ENCODE measurements at places on chromosomes 11 and 22.

- DNase-seq = no peak
Observed at GRCh38 chr11:117730208-117730800, 66.7 kb downstream of the DSCAML1 start.

DNA sequence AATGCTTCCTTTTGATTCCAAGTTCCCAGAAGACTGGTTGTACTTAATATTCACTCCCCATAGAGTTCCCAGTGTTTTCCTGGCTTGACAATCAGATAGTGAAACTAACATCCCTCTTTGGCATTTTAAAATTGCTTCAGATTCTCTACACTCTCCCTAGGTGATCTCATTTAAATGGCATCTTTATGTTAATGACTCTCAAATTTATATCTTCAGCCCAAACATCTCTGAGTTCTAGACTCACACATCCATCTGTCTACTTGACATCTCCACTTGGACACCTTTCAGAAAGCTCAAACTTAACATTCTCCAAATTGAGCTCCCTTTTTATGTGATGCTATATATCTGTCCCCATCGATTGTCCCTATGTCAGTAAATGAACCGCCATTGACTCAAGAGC is 232.0 kb downstream of the NTM start:
- no peak for DNase-seq

DNA sequence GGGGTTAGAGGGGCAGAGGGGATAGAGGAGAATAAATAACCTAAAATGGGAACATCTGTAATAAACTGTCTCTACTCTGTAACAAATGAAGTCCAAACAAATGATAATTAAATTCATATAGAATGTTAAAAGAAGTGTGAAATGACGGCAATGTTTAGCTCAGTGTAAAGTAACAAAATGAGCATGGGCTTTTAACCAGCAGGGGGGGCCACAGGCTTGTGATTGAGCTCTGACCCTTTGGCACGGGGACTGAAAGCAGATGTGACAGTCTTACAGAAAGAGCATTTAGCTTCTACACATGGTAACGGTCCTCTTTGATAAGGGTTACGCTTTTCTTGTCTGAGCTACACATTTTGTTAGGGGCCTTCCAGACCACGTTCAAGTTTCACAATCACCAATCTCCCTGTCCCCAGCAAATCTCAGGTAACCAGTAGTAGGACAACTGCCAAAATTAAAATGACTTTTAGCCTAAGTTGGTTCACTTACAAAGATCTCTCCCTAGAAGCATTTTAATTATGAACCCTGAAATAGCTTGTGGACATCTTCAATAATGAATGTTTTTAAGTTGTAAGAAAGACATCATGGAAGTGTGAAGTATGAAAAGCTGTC is 262.5 kb downstream of the DCDC1 start:
- no peak for DNase-seq

DNA sequence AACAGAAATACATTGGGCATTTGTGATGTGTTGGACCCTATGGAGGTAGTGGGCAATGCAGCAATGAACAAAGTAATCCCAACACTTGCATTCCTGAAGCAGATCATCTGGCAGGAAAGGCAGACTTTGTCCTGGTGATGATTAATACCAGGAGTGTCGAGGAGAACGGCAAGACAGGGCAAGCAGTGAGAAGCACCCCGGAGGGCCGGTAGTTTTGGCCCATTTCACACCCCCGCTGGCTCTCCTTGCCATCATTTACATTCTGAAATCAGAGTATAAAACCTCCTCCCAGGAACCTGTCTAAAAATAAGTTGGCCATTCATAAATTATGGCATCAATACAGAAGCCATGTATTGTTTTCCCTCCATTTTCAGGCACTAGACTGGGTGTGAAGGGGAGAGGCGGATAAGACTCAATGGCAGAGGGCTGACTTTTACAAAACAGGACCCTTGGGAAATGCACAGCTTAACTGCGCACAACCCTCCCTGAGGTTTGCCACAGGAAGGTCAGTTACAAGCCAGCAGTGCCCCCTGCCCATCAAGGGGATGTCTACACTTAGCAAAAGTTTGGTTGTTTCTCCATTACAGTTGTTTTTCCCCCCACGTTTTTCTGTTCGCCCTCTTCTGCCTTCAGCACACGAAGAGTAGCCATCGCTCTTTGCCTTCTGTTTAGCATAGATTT is 55.6 kb downstream of the OPCML start:
- DNase-seq = no peak

- DNase-seq = no peak
Observed at GRCh38 chr11:75311858-75312288, 39.6 kb downstream of the ARRB1 start.

GRCh38 chr11:76141901-76142588 is 64.3 kb downstream of the WNT11 start:
- no peak for DNase-seq

- no peak for DNase-seq
Observed at GRCh38 chr11:11909727-11910126, 68.0 kb downstream of the USP47 start.

- no peak for DNase-seq
Observed at GRCh38 chr11:70506986-70507385, 108.7 kb downstream of the CTTN start.

GRCh38 chr22:23496445-23496833 is 83.7 kb downstream of the IGLL1 start:
- no peak for DNase-seq

- no peak for DNase-seq
Observed at GRCh38 chr11:95767498-95767897, 22.1 kb downstream of the FAM76B start.

DNA sequence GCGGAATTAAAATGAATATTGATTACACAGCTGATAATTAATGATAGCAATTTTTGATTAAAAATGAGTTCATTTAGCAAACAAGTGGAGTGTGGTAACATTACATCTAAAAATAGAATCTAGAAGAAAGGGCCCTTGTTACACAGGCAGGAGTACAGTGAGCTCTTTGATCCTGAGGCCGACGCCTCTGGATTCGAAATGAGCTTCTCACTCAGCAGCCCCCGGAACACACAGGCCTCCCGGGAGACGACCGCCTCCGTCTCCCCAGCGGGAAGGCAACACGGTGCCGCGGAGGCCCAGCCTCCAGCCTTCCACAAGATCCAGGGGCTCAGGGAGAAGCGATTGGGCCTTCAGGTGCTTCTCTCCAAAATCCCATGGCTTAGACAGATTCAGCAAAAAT is 379.1 kb downstream of the BRD1 start:
- no peak for DNase-seq

Measured in stimulated activated CD8-positive, alpha-beta memory T cell treated with anti-CD3 and anti-CD28 coated beads, Interleukin-4, amount 100 ng/mL, for 4 hours (primary cell).